ENCODE measurements at places on chromosomes 11 and 22. TPM values are rescaled to one million over a fixed set of nuclear protein-coding genes. Genes with fewer than 3 reads are reported as not detected.

GTSE1 gene
- 60.5 TPM for total RNA-seq

OR56A1 gene
- not detected for total RNA-seq

KDM4F gene
- not detected for total RNA-seq

THAP12 gene
- 55.9 TPM for total RNA-seq

MOGAT2 gene
- total RNA-seq: not detected

C11orf42 gene
- not detected for total RNA-seq

HIC2 gene
- 4.3 TPM for total RNA-seq
